ENCODE measurements at places on chromosomes 3 and 15.

- H3K4me3 ChIP-seq, result no peak overlapping the region
- H3K27me3 ChIP-seq, result no peaks in the 10 kb centered on the region
- peaks cover 2% of the 10 kb centered on the region for H3K4me1 ChIP-seq
Observed at GRCh38 chr15:90595763-90596155, 66.0 kb downstream of the CRTC3 start.

GRCh38 chr15:54540721-54541120, 562.5 kb downstream of the UNC13C start:
- no peak for DNase-seq
- H3K27ac ChIP-seq, result no peak overlapping the region
- no peaks in the 10 kb centered on the region for H3K27me3 ChIP-seq
- H3K36me3 ChIP-seq, result no peaks in the 10 kb centered on the region

- H3K27me3 ChIP-seq, result no peaks in the 10 kb centered on the region
- no peaks in the 10 kb centered on the region for H3K4me1 ChIP-seq
- peak; percentile 78 for DNase-seq
- H3K27ac ChIP-seq, result peak overlapping the region; percentile 53
Observed at GRCh38 chr15:31327669-31328427, 1.2 kb downstream of the KLF13 start.

DNA sequence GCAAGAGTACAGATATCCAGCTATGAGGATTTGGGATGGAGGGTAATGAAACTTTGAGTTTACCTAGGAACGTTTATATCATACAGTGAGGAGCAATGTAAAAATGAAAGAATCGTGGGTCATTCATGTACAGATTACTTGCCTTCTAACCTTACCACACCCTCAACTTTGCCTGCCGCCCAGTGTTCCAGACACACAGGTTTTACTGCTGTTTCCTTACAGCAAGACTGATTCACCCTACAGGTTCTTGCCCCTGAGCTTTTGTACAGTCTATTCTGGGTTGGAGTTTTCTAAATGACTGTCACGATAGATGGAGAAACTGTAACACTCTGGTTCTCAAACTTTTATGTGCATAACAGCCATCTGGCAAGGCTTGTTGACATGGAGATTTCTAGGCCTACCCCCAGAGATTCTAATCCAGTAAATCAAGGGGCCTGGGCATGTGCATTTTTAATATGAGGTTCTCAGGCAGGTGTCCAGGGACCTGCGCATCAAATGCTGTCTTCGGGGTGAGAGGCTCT, 6.6 kb upstream of the TPRG1 start:
- H3K27ac ChIP-seq, result no peak overlapping the region
- H3K36me3 ChIP-seq, result no peaks in the 10 kb centered on the region
- no peak overlapping the region for H3K4me3 ChIP-seq
- no peaks in the 10 kb centered on the region for H3K4me1 ChIP-seq

GRCh38 chr3:110614186-110614585, 457.4 kb upstream of the NECTIN3 start:
- H3K27me3 ChIP-seq, result no peaks in the 10 kb centered on the region
- H3K27ac ChIP-seq, result no peak overlapping the region
- H3K4me1 ChIP-seq, result no peaks in the 10 kb centered on the region
- no peaks in the 10 kb centered on the region for H3K36me3 ChIP-seq
- no peak overlapping the region for H3K4me3 ChIP-seq

GRCh38 chr3:173139420-173139819, 1.6 kb downstream of the SPATA16 start:
- no peaks in the 10 kb centered on the region for H3K36me3 ChIP-seq
- H3K4me1 ChIP-seq, result no peaks in the 10 kb centered on the region
- H3K27me3 ChIP-seq, result no peaks in the 10 kb centered on the region
- no peak for DNase-seq
- no peak overlapping the region for H3K4me3 ChIP-seq

GRCh38 chr3:79973482-79973881, 205.7 kb upstream of the ROBO1 start:
- DNase-seq, result no peak
- no peak overlapping the region for H3K27ac ChIP-seq
- no peaks in the 10 kb centered on the region for H3K27me3 ChIP-seq
- H3K4me3 ChIP-seq, result no peak overlapping the region
- no peaks in the 10 kb centered on the region for H3K4me1 ChIP-seq

- peak overlapping the region; percentile 92 for H3K27ac ChIP-seq
- no peak overlapping the region for H3K4me3 ChIP-seq
- no peaks in the 10 kb centered on the region for H3K27me3 ChIP-seq
- DNase-seq, result no peak
Observed at GRCh38 chr3:159795042-159795441, 193.6 kb upstream of the IL12A start.

GRCh38 chr3:150775001-150775599, 12.1 kb upstream of the SIAH2 start:
- no peak for DNase-seq
- H3K4me1 ChIP-seq, result no peaks in the 10 kb centered on the region
- no peaks in the 10 kb centered on the region for H3K27me3 ChIP-seq
- H3K36me3 ChIP-seq, result no peaks in the 10 kb centered on the region
- no peak overlapping the region for H3K4me3 ChIP-seq
- H3K27ac ChIP-seq, result no peak overlapping the region

GRCh38 chr3:150721285-150722130, 17.8 kb upstream of the ERICH6 start:
- no peaks in the 10 kb centered on the region for H3K27me3 ChIP-seq
- no peaks in the 10 kb centered on the region for H3K4me1 ChIP-seq
- no peak for DNase-seq
- H3K27ac ChIP-seq, result no peak overlapping the region
- no peak overlapping the region for H3K4me3 ChIP-seq

DNA sequence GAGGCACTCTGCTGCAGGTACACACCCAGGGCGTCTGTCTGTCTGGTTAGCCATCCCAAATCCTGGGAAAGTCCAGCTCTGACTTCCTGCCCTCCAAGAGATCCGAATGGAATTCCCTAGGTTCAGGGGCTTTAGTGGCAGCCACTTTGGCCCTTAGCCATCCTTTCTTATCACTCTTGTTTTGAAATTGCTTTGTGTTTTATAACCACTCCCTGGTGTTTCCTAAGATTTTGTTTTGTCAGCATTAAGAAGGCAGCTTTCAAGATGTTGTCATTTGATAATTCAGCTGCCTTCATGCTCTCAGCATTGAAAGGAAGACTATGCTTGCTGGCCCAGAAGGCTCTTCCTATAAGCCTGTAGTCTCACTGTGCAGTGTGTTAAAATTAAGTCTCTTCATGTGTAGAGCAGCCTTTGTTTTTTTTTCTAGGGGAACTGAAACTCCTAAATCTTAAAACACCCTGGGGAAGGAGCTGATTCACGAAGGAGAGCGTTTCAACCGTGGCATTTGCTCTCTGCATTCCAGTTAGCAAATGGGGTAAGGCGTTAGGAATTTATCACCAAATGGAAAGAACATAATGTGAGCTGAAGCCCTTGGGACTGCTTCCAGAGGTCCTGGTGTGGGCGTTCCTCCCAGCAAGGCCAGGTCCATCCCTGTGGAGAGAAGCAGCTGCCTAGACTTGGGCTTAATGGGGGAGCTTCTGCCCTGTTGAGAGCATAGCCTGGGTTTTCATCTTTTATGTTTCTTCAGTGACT, 14.2 kb upstream of the CLEC3B start:
- peak overlapping the region; percentile 96 for H3K27ac ChIP-seq
- H3K4me1 ChIP-seq, result no peaks in the 10 kb centered on the region
- no peaks in the 10 kb centered on the region for H3K36me3 ChIP-seq
- H3K4me3 ChIP-seq, result no peak overlapping the region

DNA sequence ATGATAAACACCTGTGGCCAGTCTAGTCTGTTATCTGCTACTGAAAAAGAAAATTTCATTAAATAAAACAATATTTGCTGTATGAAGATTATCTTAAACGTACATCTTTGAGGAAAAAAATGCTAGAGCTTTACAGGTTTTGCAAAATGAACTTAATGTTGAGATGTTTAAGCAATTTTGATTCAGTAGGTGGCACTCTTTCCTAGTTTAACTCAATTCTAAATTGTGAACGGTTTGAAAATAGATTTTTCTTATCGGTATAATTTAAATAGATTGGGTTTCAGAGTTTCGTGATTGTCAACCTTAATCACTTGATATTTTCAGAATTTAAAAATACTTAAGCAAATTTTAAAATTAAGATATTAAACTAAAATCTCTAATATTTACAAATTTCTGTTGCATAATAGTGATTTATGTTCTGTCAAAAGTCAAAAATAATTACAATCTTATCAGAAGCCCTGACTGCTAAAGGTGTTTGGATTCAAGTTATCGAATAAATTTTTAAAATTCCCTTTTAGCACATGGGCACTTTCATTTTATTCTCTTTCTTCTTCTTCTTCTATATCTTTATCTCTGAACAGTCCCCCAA, 7.0 kb upstream of the RNF111 start:
- H3K27me3 ChIP-seq, result no peaks in the 10 kb centered on the region
- H3K27ac ChIP-seq, result no peak overlapping the region
- no peak overlapping the region for H3K4me3 ChIP-seq
- DNase-seq, result no peak
- H3K36me3 ChIP-seq, result no peaks in the 10 kb centered on the region

GRCh38 chr3:97089621-97090020, 275.2 kb downstream of the EPHA6 start:
- H3K4me3 ChIP-seq, result no peak overlapping the region
- no peaks in the 10 kb centered on the region for H3K36me3 ChIP-seq
- H3K27me3 ChIP-seq, result no peaks in the 10 kb centered on the region
- DNase-seq, result no peak

GRCh38 chr3:3141939-3142338, 15.2 kb downstream of the TRNT1 start:
- no peaks in the 10 kb centered on the region for H3K36me3 ChIP-seq
- no peaks in the 10 kb centered on the region for H3K27me3 ChIP-seq
- no peaks in the 10 kb centered on the region for H3K4me1 ChIP-seq

- H3K4me3 ChIP-seq, result no peak overlapping the region
- no peak overlapping the region for H3K27ac ChIP-seq
- DNase-seq, result no peak
- no peaks in the 10 kb centered on the region for H3K4me1 ChIP-seq
- no peaks in the 10 kb centered on the region for H3K27me3 ChIP-seq
Observed at GRCh38 chr3:12490547-12490946, 6.3 kb downstream of the TSEN2 start.

GRCh38 chr3:114709102-114709501, 415.3 kb downstream of the TIGIT start:
- H3K27ac ChIP-seq, result no peak overlapping the region
- H3K36me3 ChIP-seq, result no peaks in the 10 kb centered on the region
- H3K27me3 ChIP-seq, result no peaks in the 10 kb centered on the region
- H3K4me3 ChIP-seq, result no peak overlapping the region

DNA sequence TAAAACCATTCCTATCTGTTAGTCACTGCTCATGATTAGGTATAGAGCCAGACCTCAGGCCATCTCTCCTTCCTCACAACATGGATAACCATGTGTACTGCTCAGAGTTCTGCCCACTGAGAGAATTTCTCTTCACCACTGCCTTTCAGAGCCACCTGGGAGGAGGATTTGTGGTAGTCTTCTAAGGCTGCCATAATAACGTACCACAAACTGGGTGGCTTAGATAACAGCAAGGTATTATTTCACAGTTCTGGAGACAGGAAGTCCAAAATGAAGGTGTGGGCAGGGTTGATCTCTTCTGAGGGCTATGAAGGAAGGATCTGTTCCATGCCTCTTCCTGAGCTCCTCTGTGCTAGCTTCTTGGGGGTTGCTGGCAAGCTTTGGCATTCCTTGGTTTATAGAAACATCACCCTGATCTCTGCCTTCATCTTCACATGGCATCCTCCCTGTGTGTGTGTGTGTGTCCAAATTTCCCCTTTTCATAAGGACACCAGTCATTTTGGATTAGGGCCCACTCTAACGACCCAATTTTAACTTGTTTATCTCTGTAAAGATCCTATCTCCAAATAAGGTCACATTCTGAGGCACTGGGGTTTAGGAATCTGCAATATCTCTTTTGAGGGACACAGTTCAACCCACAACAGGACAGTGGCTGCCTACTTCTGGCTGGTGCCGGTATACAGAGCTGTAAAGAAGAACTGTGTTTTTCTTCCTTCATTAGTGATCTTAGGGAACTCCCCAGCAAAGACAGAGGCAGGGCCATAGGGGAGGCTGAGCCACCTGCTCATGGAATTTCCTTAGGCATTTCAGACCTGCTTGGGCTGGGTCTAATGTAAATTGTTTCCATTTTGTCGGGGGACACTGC, 42.1 kb upstream of the NOX5 start:
- H3K4me3 ChIP-seq, result no peak overlapping the region
- H3K36me3 ChIP-seq, result no peaks in the 10 kb centered on the region
- DNase-seq, result no peak

All from aorta (tissue), 5 donors.